ENCODE measurements at places on chromosomes 12 and 14.

DNA sequence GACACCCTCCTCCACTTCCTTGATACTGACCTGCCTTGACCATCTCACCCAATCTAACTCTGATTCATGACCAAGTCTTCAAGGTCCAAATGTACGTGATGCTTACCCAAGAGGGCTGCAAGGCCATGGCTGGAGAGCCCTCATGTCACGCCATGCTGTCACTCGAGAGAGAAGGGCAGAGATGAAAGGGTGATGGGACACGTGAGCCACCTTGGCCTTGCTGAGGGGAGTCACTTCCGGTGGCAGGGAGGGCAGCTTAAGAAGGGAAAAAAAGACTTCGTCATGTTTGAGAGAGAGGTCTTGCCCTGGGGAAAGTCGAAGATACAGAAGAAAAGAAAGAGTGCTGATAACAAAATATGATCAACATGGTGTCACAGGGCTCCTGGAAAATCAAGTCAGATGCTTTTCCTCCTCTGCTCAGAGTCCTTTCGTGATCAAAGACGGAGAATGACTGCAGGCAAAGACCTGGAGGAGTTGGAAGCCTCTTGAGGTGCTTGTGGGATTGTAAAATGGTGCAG lies 3.3 kb upstream of the SCARB1 start:
- no peak for DNase-seq

- no peak for DNase-seq
These were observed 49.4 kb downstream of the CIT start for GRCh38 chr12:119827760-119828159.

- no peak for DNase-seq
These were observed 47.1 kb downstream of the TBX3 start for GRCh38 chr12:114636723-114637480.

- DNase-seq, result no peak
These were observed 100.8 kb upstream of the DACT1 start for GRCh38 chr14:58537004-58537403.

- no peak for DNase-seq
These were observed 79.5 kb downstream of the SLC25A47 start for GRCh38 chr14:100402631-100403030.

GRCh38 chr14:57066887-57067513 lies 201.7 kb downstream of the EXOC5 start:
- no peak for DNase-seq

DNA sequence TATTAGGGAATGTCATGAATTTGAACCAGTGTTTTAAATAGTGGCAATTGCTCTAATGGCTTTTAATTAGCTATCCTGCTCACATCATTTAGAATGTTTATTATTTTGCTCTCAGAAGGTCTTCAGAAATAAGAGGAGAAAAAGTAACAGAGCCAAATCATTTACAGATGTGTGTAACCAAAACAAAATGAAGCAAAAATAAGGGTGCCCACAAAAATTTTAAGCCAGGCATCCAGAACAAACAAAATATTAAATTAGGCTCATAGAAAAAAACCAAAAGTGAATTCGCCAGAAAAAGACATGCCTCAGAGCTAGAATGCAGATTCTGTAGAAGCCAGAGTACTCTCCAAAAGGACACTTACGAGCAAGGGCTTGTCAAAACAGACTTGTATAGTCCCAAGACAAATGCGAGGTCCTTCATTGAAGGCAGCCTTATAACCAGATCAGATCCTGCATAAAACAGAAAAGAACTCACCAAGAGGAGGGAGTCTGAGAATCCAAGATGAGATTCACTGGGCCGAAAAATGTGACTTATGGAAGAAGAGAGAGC lies 20.2 kb upstream of the SERPINA1 start:
- no peak for DNase-seq

GRCh38 chr12:15933751-15934150 lies 22.6 kb downstream of the DERA start:
- DNase-seq, result no peak

DNA sequence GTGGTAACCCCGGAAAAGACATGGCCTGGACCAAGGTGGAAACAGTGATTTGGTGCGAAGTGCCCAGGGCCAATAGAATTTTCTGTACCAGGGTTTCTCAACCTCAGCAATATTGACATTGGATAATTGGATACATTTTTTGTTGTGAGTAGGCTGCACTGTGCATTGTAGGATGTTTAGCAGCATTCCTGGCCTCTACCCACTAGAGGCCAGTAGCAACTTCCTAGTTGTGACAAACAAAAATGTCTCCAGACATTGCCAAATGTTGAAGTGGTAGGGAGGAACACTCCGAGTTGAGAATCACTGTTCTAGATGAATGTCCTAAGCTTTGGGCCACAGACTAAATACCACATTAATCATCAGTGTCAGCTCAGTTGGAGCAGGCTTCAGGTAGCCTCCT lies 6.2 kb upstream of the CGRRF1 start:
- no peak for DNase-seq

- DNase-seq, result no peak
These were observed 121.6 kb downstream of the SCARB1 start for GRCh38 chr12:124742111-124742510.

DNA sequence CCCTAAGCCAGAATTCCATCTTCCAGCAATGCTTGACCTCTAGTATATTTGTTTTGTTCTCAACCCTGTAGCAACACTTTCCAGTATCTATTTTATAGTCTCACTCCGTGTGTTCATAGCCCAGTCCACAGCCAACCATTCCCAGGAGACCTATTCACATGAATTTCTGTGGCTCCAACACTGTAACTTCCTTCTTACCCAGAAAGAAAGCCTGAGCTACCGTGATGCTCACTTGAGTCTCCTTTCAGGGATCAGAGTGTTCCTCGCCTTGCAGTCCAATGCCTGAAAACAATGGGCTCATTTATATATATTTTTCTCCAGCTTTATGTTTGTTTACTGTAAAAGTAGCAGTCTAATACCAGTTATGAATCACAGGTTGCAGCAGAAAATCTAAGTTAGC lies 645.0 kb upstream of the NOVA1 start:
- no peak for DNase-seq

Measured in CD8-positive, alpha-beta T cell (primary cell).